AML-193 (cell line): ENCODE measurements at places on chromosomes 2 and 18.

GRCh38 chr18:67144329-67144728 is 372.2 kb downstream of the DSEL start:
- DNase-seq = no peak

- no peak for DNase-seq
Observed at GRCh38 chr2:28422908-28423741, 30.5 kb downstream of the FOSL2 start.

DNA sequence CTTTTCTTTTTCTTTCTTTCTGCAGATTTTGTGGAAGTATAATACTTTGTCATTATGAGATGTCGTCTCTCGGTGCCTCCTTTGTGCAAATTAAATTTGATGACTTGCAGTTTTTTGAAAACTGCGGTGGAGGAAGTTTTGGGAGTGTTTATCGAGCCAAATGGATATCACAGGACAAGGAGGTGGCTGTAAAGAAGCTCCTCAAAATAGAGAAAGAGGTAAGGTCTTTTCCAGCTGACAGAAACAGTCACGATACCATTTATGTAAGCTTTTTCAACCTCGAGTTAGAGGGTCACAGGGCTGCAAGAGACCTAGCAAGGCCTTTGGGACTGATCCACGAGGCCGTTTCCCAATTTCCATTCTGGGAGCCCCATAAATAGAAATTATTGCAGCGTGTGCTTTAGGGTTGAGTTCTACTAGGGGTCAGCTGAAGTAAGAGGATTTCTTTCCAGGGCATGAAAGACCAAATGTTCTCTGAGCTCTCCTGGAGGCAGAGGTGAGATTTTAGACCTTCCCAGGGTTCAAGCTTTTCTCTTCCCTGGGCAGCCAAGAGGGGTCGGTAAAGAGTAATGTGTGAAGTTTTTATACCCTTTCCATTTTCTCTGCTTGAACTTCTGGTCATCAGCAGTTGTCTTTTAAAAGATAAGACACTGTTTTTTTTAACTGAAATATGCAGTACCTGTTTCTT is 15.5 kb downstream of the MAP3K20 start:
- no peak for DNase-seq

DNA sequence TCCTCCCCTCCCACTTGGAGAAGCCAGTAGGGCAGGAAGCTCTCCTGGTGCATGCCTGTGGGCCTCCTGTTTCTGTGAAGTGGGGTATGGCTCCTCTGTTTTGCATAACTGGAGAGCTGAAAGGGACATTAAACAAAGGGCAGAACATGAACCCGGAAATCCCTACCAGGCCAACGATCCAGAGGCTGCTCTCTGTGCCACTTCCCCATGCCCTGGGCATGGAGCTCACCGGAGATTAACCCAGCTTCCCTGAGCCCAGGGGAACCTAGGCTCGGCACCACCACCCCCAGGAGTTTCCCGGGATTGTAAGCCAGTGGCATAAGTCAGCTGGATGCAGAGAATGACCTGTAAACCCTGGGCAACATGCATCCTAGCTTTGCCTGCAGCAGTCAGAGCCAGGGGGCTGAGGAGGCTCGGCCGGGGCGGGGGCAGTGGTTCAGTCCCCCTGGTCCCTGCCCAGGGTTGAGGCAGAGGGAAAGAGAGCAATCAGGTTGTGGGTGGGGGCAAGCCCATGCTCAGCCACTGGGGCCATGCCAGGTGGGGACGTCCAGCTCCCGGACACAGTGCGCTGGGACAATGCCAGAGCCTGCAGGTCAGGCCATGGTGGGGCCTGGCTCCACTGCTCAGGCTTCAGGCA is 49.5 kb downstream of the TIMM21 start:
- no peak for DNase-seq

DNA sequence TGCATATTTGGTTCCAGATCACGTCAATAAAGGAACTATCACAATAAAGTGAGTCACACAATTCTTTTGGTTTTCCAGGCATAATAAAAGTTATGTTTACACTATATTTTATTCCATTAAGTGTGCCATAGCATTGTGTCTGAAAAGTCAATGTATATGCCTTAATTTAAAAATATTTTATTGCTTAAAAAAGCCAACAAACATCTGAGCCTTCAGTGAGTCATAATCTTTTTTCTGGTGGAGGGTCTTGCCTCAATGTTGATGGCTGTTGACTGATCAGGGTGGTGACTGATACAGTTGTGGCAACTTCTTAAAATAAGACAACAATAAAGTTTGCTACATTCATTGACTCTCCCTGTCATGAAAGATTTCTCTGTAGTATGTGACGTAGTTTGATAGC is 254.3 kb upstream of the SPOPL start:
- no peak for DNase-seq

GRCh38 chr18:55152801-55153200 is 193.5 kb upstream of the CCDC68 start:
- no peak for DNase-seq

GRCh38 chr2:239934571-239935171 is 90.5 kb downstream of the NDUFA10 start:
- DNase-seq = peak; percentile 42

- no peak for DNase-seq
Observed at GRCh38 chr2:214649440-214650205, 159.9 kb downstream of the BARD1 start.

DNA sequence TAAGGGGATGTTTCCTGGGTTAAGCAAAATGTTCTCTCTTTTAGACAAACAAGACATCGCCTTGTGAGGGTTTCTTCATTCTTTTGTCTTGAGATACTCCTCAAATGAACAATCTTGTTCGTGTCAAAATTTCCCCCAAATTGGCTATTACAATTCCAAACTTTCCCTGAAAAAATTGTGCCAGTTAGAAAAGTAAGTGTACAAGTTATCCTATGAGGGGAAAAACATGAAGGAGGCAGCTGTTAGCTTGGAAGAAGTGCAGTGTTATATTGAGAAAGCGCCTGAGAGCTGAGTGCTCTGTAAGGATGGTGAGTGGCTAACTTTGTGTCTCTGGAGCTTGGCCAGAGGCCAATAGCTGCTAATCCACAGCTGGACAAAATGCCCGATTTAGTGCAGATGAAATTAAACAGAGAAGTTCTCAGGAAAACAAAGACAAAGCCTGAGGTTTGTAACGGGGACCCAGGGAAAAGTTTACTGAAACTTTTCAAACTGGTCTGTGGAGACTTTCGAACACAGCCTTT is 14.1 kb upstream of the PLEKHH2 start:
- DNase-seq = no peak

- no peak for DNase-seq
Observed at GRCh38 chr18:69408522-69408921, 7.8 kb downstream of the DOK6 start.

DNA sequence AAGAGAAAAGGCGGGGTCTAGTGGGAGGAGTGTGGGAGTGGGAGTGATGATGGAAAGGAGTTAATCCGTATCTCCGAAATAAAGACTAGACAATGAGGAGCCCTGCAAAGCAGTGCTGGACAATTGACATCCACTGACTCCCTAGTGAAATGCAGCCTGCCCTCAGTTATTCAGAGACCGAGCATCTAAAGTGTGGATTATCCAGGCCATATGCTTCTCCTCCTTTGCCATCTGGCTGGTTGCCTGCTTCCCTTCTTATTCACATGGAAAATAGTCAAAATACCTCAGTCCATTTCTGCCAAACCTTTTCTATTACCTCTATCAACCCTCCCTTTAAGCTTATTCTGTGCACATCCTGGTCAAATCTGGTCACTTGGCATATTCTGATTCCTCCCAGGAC is 288.8 kb upstream of the SIX3 start:
- DNase-seq = no peak

DNA sequence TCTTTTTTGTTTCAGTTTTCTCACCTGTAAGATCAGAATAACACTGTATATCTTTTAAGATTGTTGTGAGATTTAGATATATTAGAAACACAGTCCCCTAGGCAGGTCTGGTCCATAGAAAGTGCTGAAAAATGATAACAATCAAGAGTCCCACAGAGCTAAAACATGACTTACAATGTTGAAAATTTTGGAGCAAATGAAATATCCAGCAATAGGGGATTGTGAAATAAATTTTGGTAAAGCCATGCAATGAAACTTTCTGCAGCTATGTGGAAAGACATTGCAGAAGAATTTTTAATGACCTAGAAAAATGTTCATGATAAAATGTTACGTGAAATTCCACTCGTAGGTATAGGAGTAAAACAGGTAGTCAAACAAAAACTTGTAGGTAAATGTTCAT is 127.6 kb upstream of the SERPINE2 start:
- DNase-seq = no peak

- DNase-seq = no peak
Observed at GRCh38 chr18:44580159-44580558, 100.5 kb upstream of the SETBP1 start.

DNA sequence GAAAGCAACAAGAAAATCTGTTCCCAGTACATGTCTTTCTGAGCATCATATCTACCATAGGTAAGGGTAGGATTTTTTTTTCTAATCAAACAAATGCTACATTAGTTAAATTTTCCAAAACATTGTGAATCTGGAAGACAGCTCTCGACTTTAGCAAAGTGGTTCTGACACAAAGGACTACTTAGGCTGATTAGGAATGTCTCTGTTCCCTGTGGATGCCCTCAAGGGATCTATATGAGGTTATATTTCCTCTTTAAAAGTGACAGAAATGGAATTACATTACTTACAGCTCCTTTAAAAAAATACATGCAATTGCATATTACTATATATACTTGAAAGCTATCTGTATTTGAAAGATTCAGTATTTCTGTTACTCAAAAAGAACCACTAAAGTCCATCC is 15.4 kb downstream of the NYAP2 start:
- DNase-seq = no peak

GRCh38 chr18:1648712-1649111 is 744.0 kb downstream of the ADCYAP1 start:
- DNase-seq = peak; percentile 93

DNA sequence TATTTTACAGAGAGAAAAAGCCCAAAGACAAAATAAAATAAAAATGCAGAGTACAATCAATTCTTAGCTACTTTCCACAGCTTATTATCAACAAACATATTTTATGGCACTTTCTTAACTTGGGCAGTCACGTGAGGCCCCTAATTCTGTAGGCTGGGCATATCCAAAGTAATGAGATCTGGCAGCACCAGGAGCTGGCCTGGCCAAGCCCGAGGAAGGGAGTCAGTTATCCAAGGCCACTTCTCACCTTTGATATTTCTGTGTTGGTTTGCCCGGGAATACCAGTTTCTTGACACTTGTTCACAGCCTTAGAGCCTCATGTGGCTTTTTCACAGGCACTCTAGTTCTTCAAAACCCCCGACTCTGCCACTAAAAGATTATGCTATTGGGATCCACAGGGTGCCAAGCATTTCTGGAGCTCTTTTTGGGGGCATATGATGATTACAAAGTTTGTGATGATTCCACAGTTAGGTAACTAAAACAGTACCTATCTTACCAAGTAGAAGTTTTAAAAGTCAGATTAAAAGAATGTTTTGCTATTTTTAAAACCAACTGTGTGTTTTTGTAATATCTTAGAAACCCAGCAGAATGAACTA is 90.4 kb downstream of the MEP1B start:
- no peak for DNase-seq

GRCh38 chr18:23163786-23164533 is 28.7 kb downstream of the CABLES1 start:
- DNase-seq = no peak

GRCh38 chr18:29594493-29594892 is 1417.6 kb upstream of the CDH2 start:
- DNase-seq = no peak

GRCh38 chr2:113980946-113981345 is 91.1 kb downstream of the ACTR3 start:
- DNase-seq = no peak

- no peak for DNase-seq
Observed at GRCh38 chr2:42064417-42064942, 16.7 kb downstream of the PKDCC start.

DNA sequence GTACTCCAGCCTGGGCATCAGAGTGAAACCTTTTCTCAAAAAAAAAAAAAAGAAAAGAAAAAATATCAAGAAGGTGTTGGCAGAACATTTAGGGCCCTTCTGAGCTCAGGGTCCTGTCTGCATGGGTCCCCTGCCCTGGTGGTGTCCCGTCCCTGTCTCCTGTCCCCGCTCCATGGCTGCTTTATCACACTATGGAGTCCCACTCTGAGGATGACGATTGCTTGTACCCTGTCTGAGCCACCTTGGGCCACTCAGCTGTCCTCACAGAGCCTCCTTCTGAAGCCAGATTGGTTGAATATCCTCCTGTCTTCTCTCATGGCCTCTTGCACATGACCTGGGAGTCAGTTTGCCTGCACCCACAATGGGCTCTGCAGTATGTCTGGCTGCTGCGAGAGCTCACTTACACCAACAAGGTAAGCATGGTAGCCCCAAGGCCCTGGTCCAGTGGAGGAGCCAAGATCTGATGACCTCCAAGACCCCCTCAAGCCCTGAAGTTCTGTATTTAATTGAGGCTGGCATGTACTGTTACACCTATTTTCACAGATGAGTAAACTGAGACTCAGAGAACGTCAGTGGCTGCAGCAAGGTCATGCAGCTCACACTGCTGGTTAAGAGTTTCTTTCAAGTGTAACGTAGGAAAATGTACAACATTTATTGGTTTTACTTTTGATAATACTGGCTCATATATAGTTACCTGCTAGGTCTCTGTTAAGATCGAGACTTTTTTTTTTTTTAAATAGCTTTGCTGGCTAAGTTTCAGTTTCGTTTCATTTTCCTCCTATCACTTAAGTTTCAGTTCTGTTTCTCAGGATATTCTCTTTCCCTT is 16.9 kb upstream of the ZCCHC2 start:
- peak; percentile 61 for DNase-seq

GRCh38 chr2:70145851-70146739 is 44.7 kb downstream of the C2orf42 start:
- no peak for DNase-seq

DNA sequence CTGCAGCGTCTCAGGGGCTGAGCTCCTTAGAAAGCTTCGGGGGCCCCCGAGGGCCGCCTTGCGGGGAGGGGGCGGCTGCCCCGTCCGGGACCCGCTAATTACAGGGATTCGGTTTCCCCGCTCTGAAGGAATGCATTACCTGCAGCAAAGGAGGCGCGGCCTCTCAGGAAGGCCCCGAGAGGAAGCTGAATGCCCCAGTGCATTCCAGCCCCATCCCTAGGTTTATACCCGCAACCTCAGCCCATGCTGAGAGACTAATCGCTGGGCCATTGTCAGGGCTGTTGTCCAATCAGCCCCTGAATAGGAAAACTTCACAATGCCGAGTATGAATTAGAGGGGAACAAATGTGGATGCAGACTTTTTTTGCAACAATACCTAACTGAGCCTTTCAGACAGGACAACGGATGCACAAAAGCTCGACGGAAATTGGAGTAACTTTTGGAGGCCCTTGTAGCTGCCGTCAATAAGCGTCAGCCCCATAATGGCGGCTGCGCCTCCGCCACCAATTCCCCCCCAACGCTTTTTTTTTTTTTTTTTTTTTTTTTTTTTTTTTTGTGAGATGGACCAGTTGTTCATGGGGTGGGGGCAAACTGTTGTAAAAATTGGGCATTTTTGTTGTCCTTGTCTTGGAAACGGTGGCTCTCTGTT is 138.6 kb upstream of the SIX3 start:
- no peak for DNase-seq

- DNase-seq = no peak
Observed at GRCh38 chr2:62897187-62897827, 153.3 kb upstream of the OTX1 start.

GRCh38 chr18:24801001-24801400 is 340.6 kb downstream of the HRH4 start:
- no peak for DNase-seq
